ENCODE measurements at places on chromosomes 3 and 15.

GRCh38 chr3:59408047-59408624, 358.3 kb upstream of the CFAP20DC start:
- no peak for DNase-seq

- no peak for DNase-seq
These were observed 10.7 kb downstream of the PCSK6 start for GRCh38 chr15:101478701-101479341.

DNA sequence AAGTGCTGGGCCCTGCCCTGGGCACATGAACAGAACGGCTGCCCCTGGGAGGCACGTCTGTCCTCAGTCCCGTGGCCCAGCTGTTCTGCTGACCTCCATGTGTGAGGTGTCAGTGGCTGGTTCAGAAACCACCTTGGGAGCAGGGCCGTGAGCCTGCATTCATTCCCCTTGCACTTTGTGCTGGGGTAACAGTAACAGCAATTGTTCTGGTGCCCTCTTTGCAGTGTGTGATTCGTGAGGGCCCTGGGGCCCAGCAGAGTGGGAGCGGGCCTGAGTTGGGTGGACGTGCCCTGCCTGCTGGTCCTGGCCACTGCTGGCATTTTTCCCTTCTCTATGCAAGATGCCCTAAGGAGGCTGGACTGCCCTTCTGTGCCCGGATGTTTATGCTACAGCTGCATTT, 50.4 kb upstream of the MYZAP start:
- no peak for DNase-seq

DNA sequence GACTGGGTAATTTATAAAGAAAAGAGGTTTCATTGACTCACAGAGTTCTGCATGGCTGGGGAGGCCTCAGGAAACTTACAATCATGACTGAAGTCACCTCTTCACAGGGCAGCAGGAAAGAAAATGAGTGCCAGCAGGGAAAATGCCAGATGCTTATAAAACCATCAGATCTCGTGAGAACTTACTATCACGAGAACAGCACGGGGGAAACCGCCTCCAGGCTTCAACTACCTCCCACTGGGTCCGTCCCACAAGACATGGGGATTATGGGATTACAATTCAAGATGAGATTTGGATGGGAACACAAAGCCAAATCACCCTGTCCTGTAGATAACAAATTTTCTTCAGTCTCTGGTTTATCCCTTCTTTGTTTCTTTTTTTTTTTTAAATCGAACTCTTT, 31.0 kb upstream of the AVEN start:
- DNase-seq = peak; percentile 48

GRCh38 chr15:70830615-70831014, 23.3 kb downstream of the LARP6 start:
- no peak for DNase-seq

DNA sequence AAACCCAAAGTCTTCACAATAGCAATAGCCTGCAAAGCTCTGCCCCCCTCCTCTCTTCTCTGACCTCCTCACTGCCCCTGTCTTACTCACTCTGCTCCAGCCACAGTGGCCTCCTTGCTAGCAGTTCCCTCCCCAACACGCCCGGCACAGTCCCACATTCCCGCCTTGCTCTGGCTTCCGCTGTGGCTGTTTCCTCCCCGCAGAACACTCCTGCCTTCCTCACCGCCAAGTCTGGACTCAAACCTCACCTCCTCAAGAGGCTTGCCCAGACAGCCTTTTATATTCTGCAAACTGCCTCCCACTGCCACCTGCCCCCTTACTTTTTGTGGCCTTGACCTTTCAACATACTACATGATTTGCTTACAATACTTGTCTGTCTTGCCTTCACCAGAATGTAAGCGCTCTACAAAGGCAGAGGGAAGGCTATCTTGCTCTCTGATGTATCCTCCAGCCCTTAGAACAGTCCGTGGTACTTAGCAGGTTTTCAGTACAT, 406 bp upstream of the MPI start:
- no peak for DNase-seq

DNA sequence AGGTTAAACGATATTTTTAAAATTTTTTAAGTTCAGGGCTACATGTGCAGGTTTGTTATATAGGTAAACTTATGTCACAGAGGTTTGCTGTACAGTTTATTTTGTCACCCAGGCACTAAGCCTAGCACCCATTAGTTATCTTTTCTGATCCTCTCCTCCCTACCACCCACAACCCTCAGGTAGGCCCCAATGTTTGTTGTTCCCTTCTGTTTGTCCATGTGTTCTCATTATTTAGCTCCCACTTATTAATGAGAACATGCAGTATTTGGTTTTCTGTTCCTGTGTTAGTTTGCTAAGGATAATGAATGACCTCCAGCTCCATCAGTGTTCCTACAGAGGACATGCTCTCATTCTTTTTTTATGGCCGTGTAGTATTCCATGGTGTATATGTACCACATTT, 14.9 kb downstream of the FAM162A start:
- no peak for DNase-seq

- no peak for DNase-seq
These were observed 13.6 kb downstream of the C3orf20 start for GRCh38 chr3:14688525-14688924.

DNA sequence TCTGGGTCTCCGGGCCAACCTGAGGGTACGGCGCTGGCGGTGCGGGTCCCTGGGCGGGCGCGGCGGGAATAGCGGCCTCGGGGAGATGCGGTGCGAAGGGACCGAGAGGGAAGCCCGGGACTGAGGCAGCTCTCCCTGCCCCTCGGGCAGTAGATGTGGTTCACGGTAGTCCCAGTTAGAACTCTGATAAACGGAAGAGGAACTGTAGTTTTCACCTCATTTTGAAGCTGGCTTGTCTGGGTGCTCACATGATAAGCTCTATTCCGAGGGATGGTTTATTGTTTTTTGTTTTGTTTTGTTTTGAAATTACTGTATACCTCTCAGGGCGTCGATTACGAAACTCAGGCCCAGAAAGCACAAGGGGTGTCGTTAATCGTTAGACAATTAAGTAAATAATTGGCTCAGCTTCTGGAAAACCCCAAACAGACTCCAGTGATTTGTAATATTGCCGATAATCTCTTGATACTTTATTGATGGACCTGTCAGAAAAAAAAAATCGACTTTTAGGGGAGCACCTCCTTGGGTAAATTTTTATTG, 413 bp downstream of the NUSAP1 start:
- no peak for DNase-seq

- DNase-seq = no peak
These were observed 30.4 kb downstream of the SLC41A3 start for GRCh38 chr3:126053513-126053912.

DNA sequence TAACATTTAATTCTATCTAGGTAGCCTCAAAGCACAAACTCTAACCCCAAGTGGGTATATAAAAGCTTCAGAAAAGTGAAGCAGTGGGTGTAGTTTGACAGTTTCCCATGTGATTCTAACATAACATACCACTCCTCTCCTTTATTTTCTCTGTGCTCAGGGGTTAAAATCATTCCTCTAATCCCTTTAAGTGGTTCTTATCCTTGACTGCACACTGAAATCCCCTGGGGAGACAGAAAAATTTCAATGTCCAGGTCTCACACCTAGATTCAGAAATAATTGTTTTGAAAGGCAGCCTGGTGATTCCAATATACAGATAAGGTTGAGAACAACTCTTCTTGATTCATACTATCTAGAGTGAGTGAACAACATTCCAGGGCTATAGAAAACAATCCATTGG, 986.4 kb downstream of the ROBO1 start:
- no peak for DNase-seq

DNA sequence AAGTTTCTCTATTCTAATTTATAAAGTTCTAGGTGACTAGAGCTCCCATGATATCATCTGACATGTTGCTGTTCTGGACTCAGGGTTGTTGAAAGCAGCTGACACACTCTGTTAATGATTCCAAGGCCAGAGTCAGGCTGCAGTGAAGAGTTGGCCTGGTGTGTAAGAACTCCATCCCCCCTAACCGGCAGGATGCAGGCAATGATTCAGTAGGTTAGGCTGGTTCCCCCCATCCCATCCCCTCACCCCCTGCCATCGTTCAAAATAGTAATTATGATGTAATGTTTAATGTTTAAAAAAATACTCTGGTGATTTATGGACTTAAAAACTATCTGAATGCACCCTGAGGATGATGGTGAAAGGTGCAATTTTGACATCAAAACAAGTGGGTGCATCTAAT, 4.6 kb upstream of the TRIM71 start:
- DNase-seq = no peak

- no peak for DNase-seq
These were observed 41.2 kb downstream of the IMPG2 start for GRCh38 chr3:101279162-101279561.

- DNase-seq = no peak
These were observed 1187.1 kb downstream of the ROBO1 start for GRCh38 chr3:78580681-78581080.

All from A673 (cell line).